Stimulated activated CD4-positive, alpha-beta T cell treated with anti-CD3 and anti-CD28 coated beads, Interleukin-2, amount 100 ng/mL, for 24 hours (primary cell): ENCODE measurements at places on chromosomes 1 and 21.

DNA sequence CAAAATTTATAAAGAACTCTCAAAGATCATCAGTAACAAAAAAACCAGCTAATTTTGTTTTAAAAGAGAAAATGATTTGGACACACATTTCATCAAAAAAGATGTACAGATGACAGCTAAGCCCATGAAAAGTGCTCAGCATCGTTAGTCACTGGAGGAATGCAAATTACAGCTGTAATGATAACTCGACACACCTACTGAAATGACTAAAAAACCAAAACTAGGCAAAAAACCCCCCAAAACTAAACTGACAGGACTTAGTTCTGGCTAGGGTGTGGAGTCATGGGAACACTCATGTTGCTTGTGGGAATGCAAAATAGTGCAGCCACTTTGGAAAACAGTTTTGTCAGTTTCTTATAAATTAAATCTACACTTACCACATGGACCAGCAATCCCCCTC is 59.5 kb downstream of the CNIH3 start:
- no peak for DNase-seq

DNA sequence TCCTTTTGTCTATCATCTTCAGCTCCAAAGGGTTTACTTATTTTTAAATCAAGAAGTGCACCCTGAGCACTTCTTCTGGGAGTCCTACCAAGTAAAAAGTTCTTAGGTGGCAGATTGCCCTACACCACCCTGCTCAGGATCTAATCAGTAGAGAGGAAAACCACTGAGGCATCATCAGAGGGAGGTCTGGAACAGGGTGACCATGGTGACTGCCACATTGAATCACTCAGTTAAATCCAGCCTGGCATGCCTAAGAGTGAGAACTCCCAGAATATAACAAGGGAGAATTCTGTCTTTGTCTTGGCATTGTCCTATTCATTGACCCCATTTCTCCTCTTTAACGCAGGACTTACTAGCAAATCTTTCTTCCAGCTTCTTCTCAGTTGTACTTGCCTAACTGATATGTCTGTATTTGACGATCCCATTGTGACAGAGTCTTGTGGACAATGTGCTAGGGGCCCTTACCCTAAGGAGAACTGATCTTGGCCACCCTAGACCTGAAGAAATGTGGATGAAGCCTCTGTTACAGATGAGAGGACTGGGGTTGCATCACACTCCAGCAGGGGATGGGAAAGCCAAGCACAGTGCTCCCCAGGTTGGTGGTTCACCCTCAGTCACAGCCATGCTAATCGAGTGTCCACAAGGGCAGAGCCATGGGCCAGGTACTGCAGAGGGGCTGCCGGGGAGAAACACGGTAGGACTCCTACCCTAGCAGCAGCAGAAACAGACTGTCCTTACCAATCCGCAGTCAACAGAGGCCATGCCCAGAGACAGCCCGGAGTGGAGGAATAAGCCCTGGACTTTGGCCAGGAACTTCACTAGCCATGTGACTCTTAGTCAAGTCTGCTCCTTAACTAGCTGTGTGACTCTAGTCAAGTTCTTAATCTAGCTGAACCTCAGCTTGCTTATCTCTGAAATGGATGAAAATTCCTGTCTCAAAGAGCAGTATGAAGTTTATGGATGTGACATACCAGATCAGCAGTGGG is 15.4 kb downstream of the PKP1 start:
- no peak for DNase-seq

DNA sequence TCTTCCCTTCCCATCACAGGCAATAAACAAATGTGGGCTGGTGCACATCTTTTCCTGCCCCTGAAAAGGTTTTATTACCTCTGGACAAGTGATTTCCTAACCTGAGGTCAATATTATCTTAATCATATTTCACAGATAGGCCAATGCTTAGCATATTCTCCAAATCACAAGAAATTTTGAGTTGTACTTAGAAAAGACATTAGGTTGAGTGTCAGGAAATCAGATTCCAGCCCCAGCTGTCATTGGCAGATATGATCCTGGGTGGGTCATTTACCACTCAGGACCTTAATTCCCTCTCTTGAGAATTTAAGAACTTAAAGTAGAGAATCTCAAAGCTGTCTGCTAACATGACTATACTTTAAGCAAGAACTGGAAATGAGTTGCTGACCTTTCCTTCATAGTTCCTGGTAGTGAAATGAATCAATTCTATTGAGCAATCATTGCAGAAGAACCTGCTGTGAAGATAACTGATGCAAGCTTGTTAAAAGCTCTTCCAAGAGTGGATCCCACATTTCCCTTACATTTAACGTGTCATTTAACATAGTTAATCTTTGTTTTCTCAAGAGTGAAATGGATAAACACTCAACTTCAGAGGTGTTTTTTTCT is 46.4 kb upstream of the CR2 start:
- no peak for DNase-seq

- DNase-seq: no peak
These were observed 14.2 kb downstream of the RIMS3 start for GRCh38 chr1:40651138-40651857.

GRCh38 chr1:202967684-202968281 is 726 bp upstream of the CYB5R1 start:
- DNase-seq: peak; percentile 2

DNA sequence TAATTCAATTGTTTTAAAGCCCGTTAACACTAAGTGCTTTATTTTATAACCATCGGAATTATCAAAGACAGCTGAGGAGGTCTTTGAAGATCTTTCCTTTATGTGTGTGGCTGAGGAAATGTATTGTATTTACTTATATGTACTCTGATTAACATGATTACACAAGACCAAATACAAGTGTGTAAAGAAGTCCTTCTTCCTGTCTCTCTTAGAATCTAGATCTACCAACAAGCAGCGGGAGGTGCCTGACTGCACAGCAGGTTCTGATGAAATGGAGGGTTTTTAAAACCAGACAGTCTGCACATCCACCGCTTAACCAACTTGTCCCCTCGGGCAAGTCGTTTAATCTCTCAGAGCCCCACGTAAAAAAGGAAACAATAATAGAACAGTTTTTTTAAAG is 240.5 kb upstream of the MAP1LC3C start:
- DNase-seq: no peak

DNA sequence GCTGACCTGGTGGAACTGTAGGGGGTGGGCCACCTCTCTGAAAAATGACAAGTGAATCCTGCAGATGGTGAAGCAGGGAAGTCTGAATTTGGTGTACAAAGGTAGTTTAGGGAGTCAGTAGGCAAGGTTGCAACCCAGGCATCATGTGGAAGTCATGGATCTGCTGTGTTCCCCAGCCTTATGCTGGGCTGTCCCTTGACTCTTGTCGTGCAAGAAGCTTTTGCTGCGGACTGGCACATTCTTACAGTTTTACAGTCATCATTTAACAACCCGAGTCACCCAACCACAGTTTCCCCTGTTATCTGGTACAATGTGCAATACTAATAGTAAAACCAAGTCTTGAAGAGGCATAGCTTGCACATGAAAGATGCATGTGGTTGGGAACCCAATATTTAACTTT is 13.2 kb downstream of the RHOU start:
- DNase-seq: no peak

- no peak for DNase-seq
These were observed 35.0 kb downstream of the HSD3B2 start for GRCh38 chr1:119449971-119450370.

DNA sequence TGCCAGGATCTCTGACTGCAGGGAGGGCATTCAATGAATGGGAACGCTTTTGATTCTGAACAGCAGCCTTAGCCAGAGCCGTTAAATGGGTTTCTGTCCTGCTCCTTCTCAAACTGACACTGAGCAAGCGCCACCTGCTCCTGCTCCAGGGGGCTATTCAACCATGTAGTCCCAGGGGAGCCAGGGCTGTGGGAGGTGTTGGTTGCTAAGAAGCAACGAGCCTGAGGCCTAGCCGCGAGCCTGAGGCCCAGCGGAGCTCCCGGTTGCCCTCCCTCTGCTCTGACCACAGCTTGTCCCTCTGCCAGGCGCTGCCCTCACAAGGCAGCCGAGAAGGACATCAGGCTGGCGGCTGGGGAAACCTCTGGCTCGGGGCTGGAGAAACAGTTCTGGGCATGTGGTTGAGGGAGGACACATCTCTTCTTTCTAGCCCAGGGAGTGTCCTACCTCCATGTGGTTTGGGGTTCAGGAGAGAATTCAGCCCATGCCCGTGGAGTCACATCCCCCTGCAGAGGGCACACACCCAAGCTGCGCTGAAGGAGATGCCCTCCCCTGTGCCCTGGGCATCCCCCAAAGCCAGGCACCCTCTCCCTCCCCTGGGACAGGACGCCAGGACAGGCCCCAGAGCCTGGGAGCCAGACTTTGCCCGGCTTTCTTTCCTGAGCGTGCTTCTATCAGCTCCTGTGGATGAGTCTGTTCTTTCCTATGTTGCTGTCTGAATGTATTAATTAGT is 18.0 kb downstream of the PCP4 start:
- no peak for DNase-seq

GRCh38 chr1:211487082-211487481 is 4.9 kb downstream of the RD3 start:
- DNase-seq: no peak

GRCh38 chr1:74629283-74629682 is 44.3 kb downstream of the ERICH3 start:
- DNase-seq: no peak

DNA sequence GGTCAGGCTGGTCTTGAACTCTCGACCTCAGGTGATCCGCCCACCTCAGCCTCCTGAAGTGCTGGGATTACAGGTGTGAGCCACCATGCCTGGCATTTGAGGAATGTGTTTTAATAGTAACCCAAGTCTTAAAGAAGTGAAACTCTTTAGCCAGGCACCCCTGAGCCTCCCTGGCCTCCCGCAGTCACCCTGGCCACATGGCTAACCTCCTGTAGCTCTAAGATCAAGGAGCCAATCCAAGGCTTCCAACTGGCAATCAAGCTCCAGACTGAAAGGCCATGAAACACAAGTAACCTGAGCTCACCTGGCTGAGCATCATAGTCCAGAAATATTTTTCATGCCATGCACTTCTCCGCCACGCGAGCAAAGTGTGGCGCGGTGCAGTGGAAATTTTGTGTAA is 84.3 kb downstream of the LTN1 start:
- no peak for DNase-seq

DNA sequence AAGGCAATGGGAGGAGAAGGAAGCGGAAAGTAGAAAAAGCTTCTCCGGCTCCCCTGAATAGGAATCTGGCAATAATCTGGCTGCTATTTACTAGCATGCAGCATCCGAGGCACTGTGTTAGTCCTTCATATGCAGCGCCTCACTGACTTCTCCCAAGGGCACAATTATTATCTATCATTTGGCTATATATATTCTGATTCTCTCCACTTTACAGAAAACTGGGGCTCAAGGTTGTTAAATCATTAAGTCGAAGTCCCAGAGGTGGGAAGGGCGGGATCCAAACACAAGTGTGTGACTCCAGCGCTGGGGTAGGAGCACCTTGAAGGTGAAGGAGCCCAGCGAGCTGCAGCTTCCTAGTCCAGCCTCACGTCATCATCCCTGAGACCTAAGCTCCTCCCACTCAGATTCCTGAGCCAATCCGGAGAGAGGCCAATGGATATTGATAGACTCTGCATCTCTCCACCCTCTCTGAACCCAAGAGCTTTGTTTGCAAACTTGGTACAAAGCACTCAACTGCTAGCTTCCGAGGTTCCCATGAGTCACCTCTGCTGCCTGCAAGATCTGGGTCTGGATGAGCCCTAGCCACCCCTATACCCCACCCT is 16.6 kb upstream of the EYA3 start:
- no peak for DNase-seq
